OCI-M1 (cell line): ENCODE measurements at places on chromosomes 4 and X.

DNA sequence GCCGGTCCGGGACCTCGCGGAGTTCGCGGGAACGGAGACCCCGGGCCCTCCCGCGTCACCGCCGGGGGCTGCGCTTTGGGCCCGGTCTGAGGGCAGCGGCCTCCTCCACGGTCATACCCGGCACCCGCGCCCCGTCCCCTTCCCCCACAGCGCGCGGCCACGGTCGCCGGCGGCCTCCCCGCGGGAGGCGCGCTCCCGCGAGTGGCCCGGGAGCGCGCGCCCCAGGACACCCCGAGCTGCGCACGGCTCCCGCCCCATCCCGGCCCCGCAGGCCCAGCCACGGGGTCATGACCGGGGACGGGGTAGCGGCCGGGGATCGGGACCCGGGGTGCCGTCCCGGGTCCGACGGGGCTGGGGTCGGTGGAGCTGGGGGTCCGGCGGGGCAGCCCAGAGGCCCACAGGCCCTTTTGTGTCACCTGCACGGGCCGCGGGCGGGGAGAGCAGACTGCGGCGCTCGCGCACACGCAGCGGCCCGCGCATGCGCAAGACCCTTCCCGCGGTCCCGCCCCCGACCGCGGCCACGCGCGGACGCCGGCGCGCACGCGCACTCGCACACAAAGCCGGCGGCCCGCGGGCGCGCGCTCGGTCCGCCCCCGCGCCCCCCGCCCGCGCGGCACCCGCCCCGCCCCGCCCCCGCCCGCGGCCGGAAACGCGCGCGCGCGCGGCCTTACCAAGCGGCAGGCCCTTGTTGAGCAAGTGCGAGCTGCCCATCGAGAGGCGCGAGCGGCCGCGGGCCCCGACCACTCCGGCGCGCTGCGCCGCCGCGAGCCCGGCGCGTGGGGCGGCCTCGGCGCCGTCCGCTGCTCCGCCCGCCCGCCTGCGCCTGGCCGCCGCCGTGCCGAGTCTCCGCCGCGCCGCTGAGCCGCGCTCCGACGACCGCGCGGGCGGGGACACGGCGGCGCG is at the start of gene CTBP1:
Gene CTBP1 (minus strand): TSS at position 886 of the 903 bp plus-strand sequence. CDS start 7,799 bp downstream, outside the sequence.
- DNase-seq: peak; percentile 85

- DNase-seq: no peak
These were observed 575.5 kb upstream of the NDST4 start for GRCh38 chr4:115688961-115689360.

- no peak for DNase-seq
These were observed 127.4 kb upstream of the SFRP2 start for GRCh38 chr4:153916273-153916755.

GRCh38 chrX:8278557-8278956 is 107.5 kb upstream of the VCX2 start:
- no peak for DNase-seq

DNA sequence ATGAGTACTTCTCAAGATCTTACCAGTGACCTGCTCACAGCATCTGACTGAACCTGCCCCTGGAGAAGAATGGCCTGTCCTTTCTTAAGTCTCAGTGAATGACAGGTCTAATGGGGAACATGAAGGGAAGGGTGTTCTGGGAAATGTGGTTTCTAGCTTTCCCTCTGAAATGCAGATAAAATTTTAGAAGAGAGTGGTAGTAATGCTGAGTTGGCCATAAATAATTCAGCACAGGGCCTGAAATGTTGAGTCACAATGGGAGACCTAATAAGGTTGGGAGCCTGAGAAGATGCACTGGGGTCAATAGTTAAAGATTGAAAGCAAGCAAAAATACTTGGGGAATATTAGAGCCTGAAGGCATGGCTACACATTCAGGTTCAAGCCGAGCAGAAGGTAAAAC is 214.9 kb upstream of the ARHGAP24 start:
- DNase-seq: peak; percentile 18

DNA sequence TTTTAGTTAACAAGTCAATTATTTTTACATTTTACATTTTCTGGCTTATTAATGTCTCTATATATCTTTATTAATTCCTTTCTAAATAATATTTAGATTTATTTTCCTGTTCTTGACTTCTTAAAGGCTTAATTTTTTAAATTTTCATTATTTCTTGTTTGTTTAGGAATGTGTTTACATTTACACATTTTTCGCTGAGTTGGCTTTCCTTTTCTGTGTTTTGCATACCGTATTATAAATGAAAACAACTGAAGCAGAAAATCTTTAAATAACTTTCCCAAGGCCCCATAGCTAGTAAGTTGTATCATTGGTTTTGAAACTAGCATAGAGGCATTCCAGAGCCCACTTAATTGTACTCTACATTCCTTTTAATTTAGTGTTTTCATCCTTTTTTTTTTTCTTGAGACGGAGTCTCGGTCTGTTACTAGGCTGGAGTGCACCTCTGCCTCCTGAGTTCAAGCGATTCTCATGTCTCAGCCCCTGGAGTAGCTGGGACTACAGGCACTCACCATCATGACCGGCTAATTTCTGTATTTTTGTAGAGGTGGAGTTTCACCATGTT is 261.6 kb downstream of the IQCM start:
- DNase-seq: no peak

GRCh38 chrX:13377550-13377934 is 57.7 kb upstream of the ATXN3L start:
- no peak for DNase-seq

DNA sequence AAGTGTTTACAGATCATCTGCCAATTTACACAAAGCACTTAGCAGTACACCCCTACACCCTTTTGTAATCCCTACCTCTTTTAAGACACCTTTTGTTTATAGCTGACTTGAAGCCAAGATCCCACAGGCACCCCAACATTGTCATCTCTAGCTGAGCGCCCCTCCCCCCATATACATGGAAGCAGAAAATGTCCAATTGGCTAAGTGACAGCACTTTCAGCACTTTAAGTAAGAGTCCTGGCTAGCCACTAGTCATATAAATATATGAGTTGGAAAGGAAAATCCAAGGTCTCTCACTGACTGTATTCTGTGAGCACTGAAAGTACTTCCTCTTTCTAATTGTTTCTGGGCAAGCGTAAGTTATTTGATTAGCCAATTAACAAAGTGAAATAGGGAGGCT is 108.2 kb downstream of the NSUN7 start:
- peak; percentile 14 for DNase-seq

GRCh38 chrX:79368441-79368840 is 1.3 kb upstream of the ITM2A start:
- no peak for DNase-seq

DNA sequence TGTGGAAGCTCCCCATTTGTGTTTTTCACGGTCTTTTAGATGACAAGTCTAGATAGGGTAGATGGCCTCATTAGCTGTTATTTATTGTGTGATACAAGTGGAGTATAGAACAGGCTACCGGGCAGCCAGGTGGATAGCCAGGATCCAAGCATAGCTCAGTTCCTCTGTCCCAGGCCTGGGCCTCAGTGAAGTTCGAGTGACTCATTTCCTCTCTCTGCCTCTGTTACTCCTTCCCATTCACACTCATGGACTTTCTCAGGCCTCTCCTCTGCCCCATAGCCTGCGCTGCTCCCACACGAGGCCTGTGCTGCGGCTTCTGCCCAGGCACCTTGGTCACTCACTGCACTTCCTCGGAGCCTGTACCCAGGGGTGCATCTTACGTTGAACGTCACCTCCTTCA is 54.5 kb downstream of the TENM3 start:
- DNase-seq: no peak

DNA sequence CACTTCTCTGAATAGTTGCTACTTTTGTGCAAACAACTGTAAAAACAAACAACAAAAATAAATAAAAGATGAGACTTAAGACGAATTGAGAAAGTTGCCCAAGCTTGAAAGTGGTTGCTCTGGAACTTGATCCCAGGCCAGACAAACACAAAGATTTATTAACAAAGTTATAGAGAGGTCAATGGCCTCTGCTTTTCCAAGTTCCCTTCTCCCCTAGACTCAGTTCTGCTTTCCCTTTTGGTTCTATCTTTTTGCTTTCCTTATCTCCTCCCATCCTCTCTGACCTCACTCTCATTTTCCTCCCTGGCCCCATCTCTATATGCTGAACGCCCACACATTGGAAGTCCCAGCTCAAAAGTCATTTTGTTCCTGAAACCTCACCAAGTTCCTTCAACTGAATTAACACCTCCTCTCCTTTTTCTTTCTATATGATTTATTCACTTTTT is 82.7 kb downstream of the MXRA5 start:
- no peak for DNase-seq

GRCh38 chr4:158936238-158936637 is 166.6 kb upstream of the RAPGEF2 start:
- DNase-seq: no peak

DNA sequence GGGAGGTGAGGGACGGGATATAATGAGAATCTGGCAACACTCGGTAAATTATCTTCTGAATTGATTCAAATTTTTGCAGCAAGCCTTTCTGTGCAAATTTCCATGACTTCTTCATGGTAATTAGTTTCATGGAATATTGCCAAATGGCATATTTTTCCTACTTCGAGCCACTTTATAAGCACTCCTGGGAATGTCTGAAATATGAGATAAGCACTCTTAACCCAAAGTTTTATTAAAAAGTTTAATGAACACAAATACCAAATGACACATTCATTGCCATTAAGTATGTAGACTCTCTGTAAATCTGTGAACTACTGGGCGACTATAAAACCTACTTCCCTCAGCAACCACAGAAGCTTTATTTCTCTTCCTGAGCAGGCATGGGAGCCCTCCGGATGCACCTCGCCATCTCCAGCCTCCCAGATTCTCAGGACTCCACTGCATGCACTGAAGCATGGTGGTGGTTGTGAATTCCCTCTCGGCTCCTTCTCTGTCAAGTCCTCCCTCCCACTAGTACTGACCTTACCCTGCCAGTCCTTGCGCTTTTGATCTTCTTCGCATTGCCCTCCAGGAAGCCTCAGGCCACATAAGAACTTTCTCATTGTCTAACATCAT is 154.4 kb upstream of the RPL34 start:
- no peak for DNase-seq

DNA sequence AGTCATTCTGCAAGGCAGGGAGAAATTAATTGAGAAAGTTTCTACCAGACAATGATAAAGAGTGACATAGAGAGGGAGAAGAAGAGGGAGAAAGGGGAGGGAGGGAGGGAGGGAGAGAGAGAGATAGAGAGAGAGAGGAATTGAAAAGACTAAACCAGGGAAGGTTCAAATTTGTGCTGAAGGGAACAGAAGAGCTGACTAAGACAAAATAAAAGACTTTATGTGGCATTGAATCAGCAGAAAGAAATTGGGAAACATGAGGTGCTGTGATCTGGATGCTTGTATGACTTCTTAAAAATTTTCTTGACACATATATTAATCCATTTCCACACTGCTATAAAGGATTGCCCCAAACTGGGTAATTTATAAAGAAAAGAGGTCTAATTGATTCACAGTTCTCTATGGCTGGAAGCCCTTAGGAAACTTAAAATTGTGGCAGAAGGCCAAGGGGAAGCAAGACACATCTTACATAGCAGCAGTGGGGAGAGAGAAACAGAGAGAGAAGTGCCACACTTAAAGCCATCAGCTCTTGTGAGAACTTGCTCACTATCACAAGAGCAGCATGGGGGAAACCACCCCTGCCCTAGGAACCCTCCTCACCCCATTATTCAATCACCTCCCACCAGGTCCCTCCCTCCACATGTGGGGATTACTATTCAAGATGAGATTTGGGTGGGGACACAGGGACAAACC is 13.5 kb upstream of the CXCL6 start:
- DNase-seq: peak; percentile 14

DNA sequence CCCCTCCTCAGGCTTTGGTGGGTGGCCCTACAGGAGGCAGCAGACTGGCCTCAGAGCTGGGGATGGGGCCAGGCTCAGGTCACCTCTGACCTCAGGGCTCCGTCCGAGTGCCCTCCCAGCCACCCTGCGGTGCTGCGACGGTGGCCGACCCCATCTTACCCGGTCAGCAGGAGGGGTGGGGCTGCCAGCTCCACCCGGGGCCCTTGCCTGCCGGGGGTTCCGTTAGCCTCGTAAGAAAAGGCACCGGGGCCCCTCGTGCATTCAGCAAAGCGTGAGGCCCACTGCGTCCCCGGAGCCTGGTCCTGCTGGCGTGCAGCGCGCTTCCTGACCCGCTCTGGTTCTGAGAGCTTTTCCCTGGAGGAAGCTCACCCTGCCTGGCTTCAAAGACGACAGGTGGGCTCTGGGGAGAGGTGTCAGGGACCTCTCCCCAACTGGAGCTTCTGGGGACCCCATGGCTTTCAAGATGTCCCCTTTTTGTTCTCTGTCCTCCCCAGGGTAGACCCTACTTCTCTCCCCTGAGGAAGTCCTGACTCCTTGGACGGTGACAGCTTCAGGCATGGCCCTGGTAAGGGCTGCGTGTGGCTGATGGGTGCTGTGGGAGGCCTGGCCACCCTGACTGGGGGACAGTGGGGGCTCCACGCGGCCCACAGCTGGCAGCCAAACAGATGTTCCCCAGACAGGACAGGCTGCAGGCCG is 15.9 kb downstream of the FGFRL1 start:
- no peak for DNase-seq

DNA sequence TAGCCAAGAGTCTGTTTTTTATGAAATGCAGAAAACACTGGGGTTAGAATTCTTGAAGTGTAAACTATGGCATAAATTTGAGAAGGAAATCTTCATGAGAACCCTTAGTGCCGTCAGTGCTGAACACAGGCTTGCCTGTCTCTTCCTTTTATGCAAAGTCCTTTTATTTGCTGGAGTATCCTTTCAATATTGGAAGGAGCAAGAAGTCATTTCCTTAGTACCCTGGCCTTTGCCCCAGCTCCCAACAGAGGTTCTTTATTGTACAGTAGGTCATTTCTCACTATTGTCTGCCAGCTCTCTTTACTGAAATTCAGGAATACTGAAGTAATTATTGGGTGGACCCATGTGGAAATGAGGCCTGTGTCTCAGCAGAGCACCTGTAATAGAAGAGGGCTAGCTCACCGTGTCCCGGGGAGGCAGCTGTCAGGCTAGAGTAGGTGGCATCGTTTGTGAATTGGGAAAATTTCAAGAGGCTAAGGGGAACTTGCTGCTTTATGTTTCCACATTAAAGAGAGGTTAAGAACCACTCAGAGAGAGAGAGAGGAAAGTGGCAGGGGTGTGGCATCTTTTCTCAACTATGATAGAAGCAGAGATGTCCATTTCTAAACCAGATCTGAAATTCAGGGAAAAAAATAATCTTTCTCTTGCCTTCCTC is 8.7 kb downstream of the FHDC1 start:
- DNase-seq: no peak

DNA sequence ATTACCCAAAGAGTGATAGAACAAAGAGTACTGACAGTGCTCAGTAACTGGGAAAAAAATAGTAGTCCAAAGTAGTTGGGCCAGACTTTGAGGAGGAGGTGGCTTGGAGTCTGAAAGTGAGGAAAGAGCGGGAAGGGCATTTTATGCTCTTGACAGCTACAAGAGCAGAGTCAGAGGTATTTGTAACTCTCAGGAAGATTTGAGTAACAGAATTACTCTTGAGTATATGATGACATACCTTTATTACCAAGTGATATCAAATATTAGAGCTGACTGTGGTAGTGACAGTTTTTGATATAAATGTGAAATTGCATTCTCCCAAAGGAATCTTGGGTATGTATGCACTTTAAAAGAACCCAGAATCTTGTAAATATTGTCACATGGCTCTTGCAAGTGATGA is 2.2 kb downstream of the SLAIN2 start:
- DNase-seq: no peak

DNA sequence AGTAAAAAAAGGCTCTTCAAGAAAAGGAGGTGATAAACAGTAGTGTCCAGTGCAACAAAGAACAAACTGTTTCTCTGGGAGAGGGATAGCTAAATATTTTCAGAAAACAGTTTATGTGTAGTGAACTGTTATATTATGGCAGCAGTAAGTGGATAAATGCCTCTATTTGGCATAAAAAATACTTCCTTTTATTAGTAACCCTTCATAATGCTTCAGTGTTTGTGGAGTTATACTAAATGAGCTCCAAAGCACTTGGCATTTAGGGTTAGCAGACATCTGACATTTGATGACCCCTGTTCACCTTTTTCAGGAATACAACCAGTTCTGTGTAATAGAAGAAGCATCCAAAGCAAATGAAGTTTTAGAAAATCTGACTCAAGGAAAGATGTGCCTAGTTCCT is 31.9 kb downstream of the TRAPPC11 start:
- no peak for DNase-seq
